ENCODE measurements at places on chromosomes 2 and 18. TPM values are rescaled to one million over a fixed set of nuclear protein-coding genes. Genes with fewer than 3 reads are reported as not detected.
A peak's percentile ranks its signal among the peaks of the same experiment; 100 is the strongest.

- DNase-seq: no peak
Measured at GRCh38 chr18:48020337-48021250, 90.1 kb upstream of the SMAD2 start.

- DNase-seq: no peak
Measured at GRCh38 chr2:151302404-151302803, 12.9 kb upstream of the NMI start.

DNA sequence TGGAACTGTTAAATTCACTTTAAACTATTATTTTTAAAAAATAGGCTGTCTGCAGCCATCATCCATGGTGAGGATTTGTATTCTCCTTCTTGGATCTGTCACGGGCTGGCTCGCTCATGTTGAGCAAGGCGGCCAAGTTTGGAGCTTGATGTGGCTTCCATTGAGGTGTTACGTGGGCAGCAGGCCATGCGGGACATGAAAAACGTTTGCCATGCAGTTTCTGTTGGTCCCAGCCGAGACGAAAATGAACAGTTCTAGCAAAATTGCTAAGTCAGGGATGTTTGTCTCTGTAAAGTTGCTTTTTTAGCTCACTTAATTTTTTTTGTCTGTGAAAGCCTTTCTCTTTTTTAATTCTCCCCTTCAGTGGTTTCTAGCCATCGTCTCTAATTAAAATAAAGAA lies 70.2 kb upstream of the MGAT5 start:
- DNase-seq: no peak

- DNase-seq: peak; percentile 18
Measured at GRCh38 chr2:16553226-16553625, 112.4 kb downstream of the CYRIA start.

DNA sequence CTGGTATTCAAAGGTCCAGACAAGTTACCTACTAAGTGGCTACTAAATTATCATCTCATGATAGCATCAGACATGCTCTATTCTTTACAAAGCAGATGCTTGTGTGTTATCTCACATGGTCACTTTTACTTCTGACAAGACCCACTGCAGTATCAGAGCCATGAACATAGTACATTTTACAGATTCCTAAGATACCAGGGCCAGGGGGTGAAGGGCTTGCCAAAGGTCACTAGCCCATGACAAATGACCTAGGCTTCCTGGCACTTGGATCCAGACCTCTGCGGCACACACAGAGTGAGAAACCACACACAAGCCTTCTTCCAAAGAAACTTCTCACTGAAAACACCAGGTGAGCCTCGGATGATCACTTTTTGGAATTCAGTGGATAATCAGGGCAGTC lies 446.8 kb downstream of the EIPR1 start:
- DNase-seq: no peak

The CRYGC gene
- not detected for total RNA-seq

DNA sequence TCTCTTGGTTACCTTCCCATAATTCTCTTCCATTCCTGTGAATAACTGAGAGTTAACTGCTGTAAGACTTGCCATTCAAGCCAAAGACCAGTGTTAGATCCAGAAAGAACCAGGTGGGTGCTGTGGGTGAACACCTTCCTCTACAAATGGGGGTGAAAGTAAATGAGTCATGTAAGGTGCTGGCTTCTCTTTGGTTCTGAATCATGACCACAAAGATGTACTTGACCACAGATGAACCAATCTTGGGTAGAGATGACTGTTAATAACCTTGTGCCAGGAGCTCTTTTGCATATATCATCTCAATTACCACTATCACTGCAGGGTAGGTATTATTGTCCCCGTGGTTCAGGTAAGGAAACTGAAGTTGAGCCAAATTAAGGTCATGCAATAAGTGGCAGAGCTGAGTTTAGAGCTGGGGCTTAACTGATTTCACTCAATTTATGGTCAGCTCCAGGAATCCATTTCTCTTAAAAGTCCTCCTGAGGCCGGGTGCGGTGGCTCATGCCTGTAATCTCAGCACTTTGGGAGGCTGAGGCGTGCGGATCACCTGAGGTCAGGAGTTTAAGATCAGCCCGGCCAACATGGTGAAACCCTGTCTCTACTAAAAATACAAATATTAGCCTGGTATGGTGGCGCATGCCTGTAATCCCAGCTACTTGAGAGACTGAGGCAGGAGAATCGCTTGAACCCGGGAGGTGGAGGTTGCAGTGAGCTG lies 244.9 kb upstream of the CXCR4 start:
- DNase-seq: no peak

The ALK gene
- not detected for total RNA-seq

DNA sequence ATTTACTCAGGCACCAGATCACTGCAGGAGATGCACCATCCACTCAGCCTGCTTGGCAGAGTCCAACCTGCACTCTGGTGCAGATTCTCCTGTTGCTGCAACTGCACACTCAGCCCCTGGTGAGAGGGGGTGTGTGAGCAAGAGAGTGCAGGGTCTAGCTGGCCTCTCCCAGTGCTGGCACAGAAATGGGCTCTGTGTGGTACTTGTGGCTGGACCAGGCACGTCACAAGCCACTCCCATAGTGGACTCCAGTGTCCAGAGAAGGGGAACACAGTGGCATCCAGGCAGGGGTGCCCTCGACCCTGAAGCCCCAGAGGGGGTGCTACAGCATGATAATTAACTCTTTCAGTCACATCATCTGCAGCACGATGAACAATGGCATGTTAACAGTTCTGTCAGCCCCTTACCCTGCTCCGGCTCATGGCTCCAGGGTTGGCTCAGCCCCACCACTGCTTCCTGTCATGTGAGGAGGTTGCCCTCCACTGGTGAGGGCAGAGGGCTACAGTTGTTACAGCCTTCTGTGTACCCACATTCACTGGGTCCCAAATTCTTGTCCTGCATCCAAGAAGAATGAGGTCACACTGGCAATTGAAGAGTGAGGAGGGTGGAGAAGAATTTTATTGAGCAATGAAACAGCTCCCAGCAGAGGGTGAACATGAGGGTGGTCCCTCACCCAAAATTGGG lies 135.7 kb downstream of the EVA1A start:
- DNase-seq: no peak

DNA sequence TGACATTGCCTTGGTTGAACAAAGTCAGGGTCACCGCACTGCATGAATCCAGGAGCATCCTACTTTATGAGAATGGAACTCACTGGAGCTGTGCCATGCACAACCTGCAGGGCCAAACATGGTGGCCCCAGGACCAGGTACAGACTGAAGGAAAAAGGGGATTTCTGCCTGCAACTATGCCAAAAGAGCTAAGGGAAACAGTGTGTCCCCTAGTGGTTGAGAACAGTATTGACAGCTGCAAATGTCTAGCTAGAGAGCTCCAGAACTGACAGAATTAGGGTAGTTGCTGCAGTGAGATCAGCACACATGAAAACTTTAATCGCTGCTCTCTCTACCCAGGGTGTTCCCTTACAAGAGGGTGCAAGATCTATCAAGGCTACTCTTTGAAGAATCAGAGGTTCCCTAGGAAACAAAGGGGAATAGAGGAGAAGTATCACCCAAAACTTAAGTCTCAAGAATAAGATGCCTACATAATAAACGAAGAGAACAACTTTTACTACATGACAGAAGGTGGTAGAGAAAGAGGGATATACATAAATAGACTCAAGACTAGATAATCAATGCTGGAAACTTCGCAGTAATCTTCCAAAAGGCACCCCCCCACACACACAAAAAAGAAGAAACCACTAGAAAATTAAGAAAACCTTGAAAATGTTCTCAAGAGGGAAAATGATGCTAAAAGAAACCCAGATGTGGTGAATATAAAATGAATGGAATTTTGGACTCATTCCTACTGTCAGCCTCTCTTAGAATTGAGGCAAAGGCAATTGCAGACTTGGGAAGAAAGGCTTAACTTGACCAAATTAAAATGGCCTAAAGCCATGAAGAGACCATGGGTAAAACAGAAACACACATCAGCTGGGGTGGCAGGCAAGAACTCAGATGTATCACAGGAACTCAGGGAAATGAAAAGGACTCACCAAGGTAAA lies 43.6 kb upstream of the IHH start:
- DNase-seq: peak; percentile 7

GRCh38 chr2:63643486-63643885 lies 54.7 kb downstream of the MDH1 start:
- no peak for DNase-seq

- DNase-seq: no peak
Measured at GRCh38 chr2:187615364-187615763, 61.1 kb upstream of the TFPI start.

The ADCYAP1 gene
- total RNA-seq: 0.12 TPM

The KCNJ3 gene
- not detected for total RNA-seq

GRCh38 chr2:181457741-181458425 lies 697 bp downstream of the ITGA4 start:
- DNase-seq: no peak

DNA sequence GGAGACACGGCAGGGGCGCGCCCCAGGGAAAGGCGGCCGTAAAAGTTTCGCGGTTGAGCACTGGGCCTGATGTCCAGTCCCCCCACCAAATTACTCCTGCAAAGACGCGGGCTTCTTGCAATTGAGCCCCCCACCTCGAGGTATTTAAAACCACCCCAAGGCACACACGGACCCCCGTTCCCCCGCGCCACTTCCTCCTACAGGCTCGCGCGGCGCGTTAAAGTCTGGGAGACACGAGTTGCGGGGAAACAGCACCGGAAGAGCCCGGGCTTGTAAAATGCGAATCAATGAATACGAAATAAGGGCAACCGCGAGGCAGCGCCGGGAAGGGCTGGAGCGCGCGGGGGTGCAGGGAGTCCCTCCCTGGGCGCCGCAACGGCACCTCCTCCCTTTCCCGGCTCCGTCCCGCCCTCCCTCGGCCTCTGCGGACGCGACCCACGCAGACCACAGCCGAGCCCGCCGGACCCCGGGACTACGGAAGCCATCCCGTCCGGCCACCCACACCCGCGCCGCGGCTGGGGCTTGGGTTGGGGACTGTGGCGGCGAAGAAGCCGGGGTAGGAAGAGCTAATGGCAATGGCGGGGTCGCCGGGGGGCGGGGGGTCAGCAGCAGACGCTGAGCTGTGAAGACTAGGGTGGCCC lies 918 bp upstream of the NETO1 start:
- DNase-seq: no peak

The TIMM21 gene
- 25.0 TPM for total RNA-seq

The RAB1A gene
- 126 TPM for total RNA-seq

DNA sequence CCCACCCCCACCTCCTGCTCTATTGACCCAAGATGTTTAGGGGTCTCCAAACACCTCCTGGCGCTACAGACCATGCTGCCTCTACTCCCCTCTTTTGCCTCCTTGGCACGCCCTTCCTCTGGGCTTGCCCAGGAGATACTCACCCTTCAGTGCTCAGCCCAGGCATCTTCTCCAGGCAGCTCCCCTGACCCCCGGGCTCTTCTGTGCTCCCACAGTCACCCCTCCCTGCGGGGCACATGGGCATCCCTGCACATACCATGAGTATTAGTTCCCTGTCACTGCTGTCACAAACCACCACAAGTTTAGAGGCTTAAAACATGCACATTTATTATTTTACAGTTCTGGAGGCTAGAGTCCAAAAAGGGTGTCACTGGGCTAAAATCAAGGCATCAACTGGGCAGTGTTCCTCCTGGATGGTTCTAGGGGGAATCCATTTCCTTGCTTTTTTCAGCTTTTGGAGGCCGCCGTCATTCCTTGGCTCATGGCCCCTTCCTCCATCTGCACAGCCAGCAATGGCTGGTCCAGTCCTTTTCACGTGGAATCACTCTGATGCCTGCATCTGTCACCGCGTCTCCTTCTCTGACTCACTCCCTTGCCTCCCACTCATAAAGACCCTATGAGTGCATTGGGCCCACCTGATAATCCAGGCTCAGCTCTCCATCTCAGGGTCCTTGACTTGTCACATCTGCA lies 230.4 kb upstream of the COPS8 start:
- no peak for DNase-seq

- no peak for DNase-seq
Measured at GRCh38 chr2:198517976-198518375, 713.6 kb downstream of the PLCL1 start.

The IL1A gene
- 4.5 TPM for total RNA-seq

The CRYBA2 gene
- total RNA-seq: not detected

- DNase-seq: no peak
Measured at GRCh38 chr18:74248595-74248994, 43.2 kb downstream of the CYB5A start.

The ASXL3 gene
- total RNA-seq: 0.47 TPM

DNA sequence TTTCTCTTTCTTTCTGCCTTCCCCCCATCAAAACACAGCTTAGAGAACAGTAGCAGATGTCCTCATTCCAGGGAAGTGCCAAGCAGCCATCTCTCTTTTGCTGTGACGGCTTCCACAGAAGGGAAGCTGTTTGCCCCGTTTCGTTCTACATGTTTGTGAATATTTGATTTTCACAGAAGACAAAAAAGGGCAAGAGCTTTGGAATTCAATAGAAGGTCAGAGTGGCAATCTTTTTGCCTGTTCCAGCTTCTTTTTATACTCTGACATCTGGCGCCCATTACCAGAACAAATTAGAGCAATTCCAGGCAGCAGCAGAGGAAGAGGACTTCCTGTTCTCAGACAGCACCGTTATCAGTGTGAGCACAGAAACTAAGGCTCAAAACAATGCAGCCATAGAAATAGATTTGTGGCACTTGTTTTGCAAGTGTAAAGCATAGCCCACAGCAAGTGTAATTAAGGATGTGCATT lies 79.0 kb upstream of the CDH19 start:
- peak; percentile 48 for DNase-seq

- peak; percentile 75 for DNase-seq
Measured at GRCh38 chr2:85662899-85663593, 5.0 kb downstream of the SFTPB start.
